Testis (tissue), 5 donors: ENCODE measurements at places on chromosomes 11 and 22. TPM values are rescaled to one million over a fixed set of nuclear protein-coding genes. Genes with fewer than 3 reads are reported as not detected.

- DNase-seq, result no peak
Measured at GRCh38 chr11:72833083-72833733, 19.0 kb downstream of the ATG16L2 start.

- DNase-seq, result no peak
Measured at GRCh38 chr11:64803846-64804345, 882 bp upstream of the MAP4K2 start.

- no peak for DNase-seq
Measured at GRCh38 chr11:32586576-32587190, 3.1 kb downstream of the EIF3M start.

GRCh38 chr11:59710136-59710847 is 3.4 kb downstream of the OR10V1 start:
- no peak for DNase-seq

DNA sequence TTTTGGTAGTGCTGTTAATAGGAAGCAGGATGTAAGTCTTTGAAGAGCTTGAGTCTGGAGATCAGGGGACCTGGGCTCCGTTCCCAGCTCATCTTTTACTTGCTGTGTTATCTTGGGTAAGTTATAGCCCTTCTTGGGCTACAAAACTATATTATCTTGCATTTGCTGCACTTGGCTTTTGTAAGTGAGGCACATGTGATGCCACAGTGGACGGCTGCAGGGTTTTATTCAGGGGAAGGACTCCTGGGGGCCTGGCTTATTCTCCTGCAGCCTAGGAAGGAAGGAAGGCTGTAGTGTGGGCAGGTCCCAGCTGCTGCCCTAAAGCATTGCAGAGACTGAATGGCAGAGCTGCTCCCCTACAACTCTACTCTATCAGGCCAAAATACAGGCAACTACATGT is 6.4 kb downstream of the CD82 start:
- DNase-seq, result no peak

DNA sequence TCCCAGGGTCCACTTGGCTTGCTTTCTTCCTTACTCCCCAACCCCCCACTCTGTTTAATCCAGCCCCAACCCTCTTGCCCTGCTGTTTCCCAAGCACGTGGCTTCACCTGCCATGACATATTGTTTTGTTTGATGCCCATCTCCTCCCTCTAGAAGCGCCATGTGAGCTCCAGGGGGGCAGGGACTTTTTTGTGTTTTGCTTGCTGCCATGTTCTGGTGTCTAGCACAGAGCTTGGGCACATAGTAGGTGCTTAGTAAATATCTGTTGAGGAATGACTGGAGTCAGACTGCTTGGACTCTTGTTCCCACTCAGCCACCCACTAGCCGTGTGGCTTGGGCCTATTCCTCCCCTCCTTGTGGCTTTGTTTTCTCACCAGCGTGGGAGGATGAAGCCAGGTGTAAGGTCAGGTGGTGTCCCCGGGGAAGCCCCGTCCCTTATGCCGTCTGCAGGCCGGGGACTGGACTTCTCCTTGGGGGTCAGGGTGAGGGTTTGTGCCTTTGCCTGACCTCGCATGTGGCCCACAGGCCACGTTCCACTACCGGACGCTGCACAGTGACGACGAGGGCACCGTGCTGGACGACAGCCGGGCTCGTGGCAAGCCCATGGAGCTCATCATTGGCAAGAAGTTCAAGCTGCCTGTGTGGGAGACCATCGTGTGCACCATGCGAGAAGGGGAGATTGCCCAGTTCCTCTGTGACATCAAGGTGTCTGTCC is 3.8 kb downstream of the AIP start:
- no peak for DNase-seq

GRCh38 chr11:44952500-44953260 is 2.0 kb upstream of the TP53I11 start:
- DNase-seq, result no peak

GRCh38 chr11:1326435-1327063 is 17.1 kb upstream of the TOLLIP start:
- DNase-seq, result no peak

DNA sequence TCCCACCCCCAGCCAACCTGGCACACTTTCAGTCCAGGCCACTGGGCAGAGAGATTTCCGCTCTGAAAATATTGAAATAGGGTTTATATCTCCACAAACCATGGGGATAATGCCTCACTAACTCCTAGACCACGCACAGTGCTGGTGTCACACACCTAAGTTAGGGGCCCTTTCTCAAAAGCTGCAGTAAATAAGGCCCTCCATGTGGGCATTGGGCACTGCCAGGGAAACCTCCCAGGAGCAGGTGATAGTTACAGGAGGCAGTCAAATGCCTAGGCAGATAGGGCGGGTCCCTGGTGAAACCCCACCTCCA is 3.1 kb upstream of the IL10RA start:
- no peak for DNase-seq

- no peak for DNase-seq
Measured at GRCh38 chr11:61828379-61828628, 204 bp downstream of the FADS2 start.

- DNase-seq, result no peak
Measured at GRCh38 chr11:61711498-61711897, 31.3 kb downstream of the DAGLA start.

DNA sequence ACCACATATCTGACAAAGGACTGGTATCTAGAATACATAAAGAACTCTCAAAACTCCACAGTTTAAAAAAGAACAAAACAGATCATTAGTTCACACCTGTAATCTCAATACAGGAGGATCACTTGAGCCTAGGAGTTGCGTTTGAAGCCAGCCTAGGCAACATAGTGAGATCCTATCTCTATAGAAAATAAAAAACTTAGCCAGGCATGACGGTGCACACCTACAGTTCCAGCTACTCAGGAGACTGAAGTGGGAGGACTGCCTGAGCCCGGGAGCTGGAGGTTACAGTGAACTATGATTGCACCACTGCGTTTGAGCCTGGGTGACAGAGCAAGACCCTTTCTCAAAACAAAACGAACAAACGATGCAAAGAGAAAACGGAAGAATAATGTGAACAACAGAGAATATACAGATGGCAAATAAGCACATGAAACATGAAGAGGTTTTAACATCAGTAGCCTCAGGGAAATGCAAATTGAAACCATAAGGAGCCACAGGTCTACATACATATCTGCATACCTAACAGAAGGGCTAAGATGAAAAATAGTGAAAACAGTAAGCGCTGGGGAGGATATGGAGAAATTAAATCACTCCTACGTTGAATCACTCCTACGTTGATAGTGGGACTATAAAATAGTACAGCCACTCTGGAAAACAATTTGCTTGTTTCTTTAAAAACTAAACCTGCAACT is 70.7 kb downstream of the DGCR2 start:
- DNase-seq, result no peak

DNA sequence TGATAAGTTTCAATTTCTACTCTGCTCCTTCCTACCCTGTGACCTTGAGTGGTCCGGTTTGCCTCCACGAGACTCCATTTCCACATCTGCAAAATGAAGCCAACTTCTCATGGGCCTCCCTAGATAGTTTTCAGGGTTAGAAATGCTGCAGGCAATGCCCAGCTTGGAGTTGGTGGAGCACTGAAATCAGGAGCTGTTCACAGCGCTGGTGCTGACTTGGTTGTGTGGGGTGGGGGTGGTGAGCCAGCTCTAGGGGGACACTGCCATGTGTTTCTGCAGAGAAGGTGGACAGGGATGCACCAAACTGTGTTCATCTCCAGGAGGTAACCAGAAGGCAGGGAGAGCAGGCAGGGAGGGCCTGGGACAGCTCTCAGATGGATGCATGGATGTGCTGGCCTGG is 37.0 kb downstream of the SGSM1 start:
- DNase-seq, result no peak

DNA sequence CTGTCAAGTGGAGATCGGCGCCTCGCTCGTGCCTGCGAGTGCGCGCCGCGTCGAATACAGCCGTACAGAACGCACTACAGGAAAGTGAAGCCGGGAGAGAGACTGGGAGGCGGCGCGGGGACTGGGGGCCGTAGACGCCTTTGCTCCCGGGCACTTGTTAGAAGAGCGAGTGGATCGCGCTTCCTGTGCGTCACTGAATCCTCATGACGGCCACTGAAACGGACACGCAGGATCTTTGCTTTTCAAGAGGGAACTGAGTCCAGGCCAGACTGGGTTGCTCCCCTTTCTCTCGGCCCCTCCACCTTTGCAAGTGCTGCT is 314 bp downstream of the RIC8A start:
- no peak for DNase-seq

DNA sequence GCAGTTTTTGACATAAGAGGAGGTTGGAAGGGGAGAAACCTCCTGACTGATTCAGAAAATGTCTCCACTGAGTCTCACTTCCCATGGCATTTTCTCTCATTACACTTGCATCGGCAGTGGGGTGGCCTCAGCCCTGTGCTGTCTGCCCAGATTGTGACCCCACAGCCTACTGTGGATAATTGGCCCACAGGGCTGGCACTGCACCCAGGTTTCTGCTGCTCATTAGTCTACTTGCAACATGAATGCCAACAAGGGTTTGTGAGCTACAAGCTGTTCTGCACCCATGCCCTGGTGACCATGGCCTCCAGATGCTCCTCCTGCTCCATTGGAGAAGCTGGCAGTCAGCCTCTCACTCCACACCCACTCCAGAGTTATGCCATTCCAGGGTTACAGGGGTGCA is 296.0 kb downstream of the CTTN start:
- no peak for DNase-seq

DNA sequence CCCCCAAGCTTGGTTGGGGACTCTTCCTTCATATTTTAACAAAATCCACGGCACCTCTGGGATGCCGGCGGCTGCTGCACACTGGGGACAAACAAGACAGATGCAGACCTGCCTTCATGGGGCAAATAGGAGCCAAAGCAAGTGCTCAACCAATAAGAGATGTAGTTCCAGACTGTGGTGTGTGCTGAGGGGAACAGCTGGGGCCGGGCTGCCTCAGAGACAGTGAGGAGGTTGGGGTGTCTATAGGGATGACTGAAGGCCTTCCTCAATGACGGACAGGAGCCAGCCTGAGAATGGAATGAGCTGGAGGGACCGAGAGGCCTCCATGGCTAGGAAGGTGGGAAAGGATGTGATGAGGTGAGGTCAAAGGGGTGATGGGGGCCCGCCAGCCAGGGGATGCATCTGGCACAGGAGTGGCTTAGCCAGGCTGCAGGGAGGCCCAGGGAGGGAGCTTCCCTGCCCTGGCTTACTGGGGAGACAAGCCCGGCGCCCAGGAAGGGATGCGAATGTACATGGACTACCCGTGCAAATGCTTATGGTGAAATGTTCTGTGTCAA is 10.3 kb upstream of the CTSD start:
- DNase-seq, result no peak

- no peak for DNase-seq
Measured at GRCh38 chr22:48721395-48721669, 1106.3 kb downstream of the BRD1 start.

GRCh38 chr11:5690736-5691135 is 1.1 kb downstream of the TRIM22 start:
- peak; percentile 49 for DNase-seq

Gene STK33
- total RNA-seq, result 49.9 TPM

Gene RDX
- total RNA-seq, result 144 TPM

Gene SOX10
- total RNA-seq, result 5.4 TPM

Gene OR8D1
- not detected for total RNA-seq

Gene SCGB2A2
- total RNA-seq, result not detected

Gene CCDC73
- 6.6 TPM for total RNA-seq

Gene PGA5
- 0.43 TPM for total RNA-seq

Gene SORL1
- total RNA-seq, result 30.0 TPM

Gene TYMP
- 15.4 TPM for total RNA-seq

Gene SLC17A6
- not detected for total RNA-seq

Gene TMX2
- 73.3 TPM for total RNA-seq
